ENCODE measurements at places on chromosomes 12 and 14.

GRCh38 chr14:56244138-56244789 is 126.1 kb downstream of the PELI2 start:
- DNase-seq, result no peak

DNA sequence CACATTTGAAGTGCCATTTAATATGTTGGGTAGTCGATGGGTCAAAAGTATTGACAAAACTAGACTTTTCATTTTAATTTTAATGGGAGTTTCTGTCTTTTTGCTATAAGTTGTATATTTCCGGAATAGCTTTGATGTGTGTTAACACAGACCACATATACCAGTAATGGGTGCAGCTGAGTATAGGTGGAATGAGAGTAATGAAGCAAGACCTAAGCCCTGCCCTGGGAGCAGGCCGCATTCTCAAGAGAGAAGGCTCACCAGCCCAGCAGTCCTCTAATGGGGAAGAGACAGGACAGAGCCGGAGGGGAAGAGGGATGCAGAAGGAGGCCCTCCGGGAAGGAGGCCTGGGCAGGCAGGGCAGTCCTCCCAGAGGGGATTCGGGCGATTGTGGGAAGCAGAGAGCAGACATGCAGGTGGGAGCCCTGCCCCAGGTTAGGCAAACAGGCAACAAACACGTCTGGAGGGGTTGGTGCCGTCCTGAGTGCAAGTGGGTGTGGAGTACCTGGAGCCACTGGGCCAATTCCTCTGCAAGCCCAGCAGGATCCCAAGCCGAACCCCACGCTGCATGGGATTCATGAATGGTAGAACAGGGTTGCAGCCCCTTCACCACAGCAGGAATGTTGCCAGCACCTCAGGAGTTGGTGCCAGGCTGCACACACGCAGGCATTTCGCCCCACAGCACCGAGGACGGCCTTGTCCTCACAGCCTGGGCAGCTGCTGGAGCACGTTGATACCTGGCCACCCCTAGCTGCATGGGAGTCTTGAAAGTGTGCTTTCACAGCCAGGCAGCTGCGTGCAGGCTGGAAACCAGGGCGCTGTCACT is 7.8 kb downstream of the CKB start:
- DNase-seq, result no peak

GRCh38 chr12:40375076-40375475 is 150.3 kb downstream of the LRRK2 start:
- DNase-seq, result no peak

GRCh38 chr12:114405519-114406271 is at the start of gene TBX5:
TSS of gene TBX5 (minus strand) at chr12:114406144. CDS start at chr12:114403898, 2,246 bp downstream.
- no peak for DNase-seq

- no peak for DNase-seq
These were observed 57.2 kb downstream of the WDR20 start for GRCh38 chr14:102196902-102197230.

GRCh38 chr14:30373053-30373452 is 185.9 kb upstream of the G2E3 start:
- no peak for DNase-seq

- DNase-seq, result no peak
These were observed 2.8 kb upstream of the UBC start for GRCh38 chr12:124917135-124917840.

DNA sequence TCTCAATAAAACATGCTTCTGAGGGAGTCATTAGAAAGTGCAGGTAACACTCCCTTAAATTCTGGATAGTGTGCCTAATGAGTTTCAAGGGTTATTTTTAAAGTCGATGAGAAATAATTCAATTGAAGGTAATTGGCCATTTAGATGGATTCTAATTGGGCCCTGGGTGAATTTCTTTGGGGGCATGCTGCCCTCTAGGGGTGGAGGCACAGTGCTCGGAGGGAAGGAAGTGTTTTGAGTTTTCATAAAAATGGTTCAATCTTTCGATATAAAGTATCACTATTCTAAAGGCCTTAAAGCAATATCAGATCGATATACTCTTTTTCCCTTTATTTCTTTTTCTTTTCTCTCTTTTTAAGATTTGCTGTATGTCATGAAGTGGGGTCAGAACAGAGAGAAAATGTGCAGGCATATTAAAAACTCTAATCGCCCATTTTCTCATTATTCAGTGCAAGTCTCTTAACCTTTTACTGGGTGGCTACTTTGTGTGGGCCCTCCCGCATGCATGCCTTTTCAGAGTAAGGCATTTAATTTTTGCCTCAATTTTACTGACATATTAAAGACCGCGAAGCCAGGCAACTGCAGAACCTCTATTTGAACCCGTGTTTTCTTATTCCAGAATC is 25.5 kb downstream of the NKX2-8 start:
- no peak for DNase-seq

GRCh38 chr12:69405566-69405865 is 46.0 kb downstream of the YEATS4 start:
- no peak for DNase-seq

All from cortex of kidney (tissue), 1 donor.